GM23248 (cell line): ENCODE measurements at places on chromosomes 4 and X. TPM values are rescaled to one million over a fixed set of nuclear protein-coding genes. Genes with fewer than 3 reads are reported as not detected.

DNA sequence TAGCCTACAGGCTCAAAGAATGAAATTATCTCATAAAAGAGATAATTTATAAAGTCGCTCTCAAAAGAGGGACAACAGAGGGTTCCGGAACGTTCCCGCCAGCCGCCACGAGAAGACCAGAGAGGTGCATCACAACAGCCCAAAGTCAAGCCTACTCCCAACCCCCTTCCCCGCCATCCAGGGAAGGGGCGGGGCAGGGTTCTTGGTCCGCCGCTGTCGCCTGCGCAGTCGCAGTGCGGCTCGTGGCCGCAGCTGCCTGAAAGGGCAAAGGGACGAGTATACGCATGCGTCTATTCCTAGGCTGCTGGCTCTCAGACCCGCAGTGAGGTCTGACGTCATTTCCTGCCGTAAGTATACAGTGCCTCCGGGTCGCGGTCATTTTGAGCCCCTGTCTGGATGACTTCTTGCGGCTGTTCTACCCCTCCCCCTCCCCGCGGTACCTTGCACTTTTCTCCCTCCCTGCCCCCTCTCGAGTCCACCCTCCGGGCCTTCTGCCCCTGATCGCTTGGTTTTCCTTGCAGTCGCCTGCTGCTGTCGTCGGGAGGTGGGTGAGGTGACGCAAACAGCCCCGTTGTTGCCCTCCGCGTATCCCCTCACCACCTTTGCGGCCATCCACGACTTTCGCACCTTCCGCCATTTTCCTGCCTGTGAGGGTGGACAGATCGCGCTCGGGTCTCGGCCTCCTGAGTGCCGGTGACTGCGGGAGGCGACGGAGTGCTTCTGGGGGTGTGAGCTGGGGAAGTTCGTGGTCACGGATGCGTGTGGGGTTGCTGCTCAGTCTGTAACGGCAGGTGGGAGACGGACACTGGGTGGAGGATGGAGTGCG lies at the start of gene OCIAD1:
TSS of gene OCIAD1 (plus strand) at position 383 of the 826 bp plus-strand sequence. CDS start 1,537 bp downstream, outside the sequence.
- DNase-seq: peak; percentile 100

DNA sequence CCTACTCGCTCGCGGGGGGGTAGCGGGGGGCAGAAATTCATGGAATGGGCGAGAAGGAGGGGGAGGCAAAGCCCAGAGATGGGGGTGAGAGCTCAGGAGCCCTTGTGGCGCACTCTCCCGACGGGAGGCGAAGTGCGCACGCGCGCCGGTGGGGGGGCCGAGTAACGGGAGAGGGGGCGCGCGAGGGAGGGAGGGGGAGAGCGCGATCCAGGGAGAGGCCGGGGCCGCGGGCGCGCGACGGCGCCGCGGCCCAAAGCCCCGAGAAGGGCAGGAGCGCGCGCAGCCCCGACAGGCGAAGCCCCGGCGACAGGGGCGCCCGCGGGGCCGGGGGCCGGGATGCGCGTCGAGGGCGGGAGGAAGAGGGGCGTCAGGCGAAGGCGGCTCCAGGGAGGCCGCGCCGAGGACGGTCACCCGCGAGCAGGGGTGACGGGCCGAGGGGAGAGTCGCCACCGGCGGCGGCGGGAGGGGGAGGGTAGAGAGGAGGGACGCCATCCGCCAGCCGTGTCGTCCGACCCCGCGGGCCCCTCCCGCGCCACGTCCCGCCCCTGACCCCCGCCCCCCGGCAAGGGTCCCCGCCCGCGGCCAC lies 421 bp downstream of the MECP2 start:
- DNase-seq: peak; percentile 72

Gene AREG
- 0.97 TPM in 1 of 2 replicates, not detected in the other for total RNA-seq

Gene SERPINA7
- total RNA-seq: not detected in 2 replicates
